ENCODE measurements at places on chromosomes 12 and 14. TPM values are rescaled to one million over a fixed set of nuclear protein-coding genes. Genes with fewer than 3 reads are reported as not detected.

DNA sequence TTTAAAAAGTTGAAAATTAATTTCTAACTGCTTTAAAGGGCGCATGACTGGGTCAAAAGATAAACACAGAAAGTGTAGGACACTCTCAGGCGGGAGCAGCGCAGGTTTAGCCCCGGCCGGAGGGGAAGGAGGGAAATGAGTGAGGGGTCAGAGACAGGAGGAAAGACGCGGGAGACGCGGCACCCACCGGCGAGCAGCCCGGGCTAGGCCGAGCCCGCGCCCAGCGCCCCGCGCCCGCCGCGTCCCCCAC is 591 bp downstream of the GXYLT1 start:
- DNase-seq, result peak; percentile 33
- H3K36me3 ChIP-seq, result no peaks in the 10 kb centered on the region
- peak overlapping the region; percentile 93 for H3K27ac ChIP-seq
- H3K4me1 ChIP-seq, result no peaks in the 10 kb centered on the region
- H3K27me3 ChIP-seq, result no peaks in the 10 kb centered on the region
- peak overlapping the region; percentile 63 for H3K4me3 ChIP-seq

- H3K27ac ChIP-seq, result no peak overlapping the region
- H3K36me3 ChIP-seq, result no peaks in the 10 kb centered on the region
- no peaks in the 10 kb centered on the region for H3K4me1 ChIP-seq
- DNase-seq, result no peak
Measured at GRCh38 chr12:63362166-63362565, 211.2 kb upstream of the AVPR1A start.

GRCh38 chr12:107165581-107165980 is 72.2 kb upstream of the CRY1 start:
- H3K4me3 ChIP-seq, result no peak overlapping the region
- H3K36me3 ChIP-seq, result no peaks in the 10 kb centered on the region
- no peak overlapping the region for H3K27ac ChIP-seq

DNA sequence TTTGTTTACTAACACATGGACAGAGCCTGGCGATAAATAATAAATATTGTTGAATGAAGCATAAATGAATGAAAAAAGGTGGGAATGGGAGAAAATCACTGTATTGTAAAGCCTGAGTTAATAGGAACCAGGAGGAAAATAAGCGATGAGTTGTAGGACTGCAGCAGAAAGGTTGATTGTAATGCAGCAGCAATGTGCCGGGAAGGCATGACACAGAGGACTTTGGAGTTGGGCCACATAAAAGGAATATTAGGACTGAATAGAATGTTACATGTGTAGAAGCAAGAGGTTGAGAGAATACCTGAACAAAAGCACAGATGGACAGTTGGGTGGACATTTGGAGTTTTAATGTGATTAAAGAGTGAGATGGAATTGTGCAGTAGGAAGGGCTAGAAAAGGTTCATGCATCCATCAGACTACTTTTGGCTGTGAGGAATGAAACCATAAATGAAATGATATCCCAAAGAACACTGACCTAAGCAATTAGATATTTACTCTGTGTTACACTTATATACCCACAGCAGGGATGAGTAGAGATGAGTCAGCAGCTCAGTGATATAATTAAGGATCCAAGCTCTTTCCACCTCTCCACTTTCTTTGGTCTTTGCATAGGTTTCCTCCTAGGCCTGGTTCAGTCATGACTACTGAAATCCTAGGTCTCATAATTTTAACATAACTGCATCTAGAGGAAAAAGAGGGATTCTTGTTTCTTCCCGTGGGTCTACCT is 55.4 kb downstream of the CCER1 start:
- H3K4me3 ChIP-seq, result no peak overlapping the region
- no peak for DNase-seq
- no peak overlapping the region for H3K27ac ChIP-seq
- H3K4me1 ChIP-seq, result no peaks in the 10 kb centered on the region
- H3K36me3 ChIP-seq, result no peaks in the 10 kb centered on the region
- no peaks in the 10 kb centered on the region for H3K27me3 ChIP-seq

DNA sequence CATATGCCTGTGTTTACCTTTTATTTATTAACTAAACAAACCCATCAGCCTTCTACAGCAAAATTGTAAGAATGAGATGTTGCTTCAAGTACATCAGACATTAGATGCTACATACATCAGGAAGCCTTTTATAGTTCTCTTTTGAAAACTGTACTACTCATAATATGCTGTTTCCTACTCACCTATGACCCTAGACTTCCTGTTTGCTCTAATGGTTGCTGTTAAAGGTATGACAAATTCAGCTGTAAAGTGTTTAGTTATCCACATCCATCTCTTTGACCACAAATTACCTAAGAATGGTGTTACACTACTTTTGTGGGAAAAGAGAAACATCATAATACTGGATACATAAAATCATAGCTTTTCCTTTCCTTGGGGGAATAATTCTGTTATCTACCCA is 220.0 kb downstream of the RAD51B start:
- no peaks in the 10 kb centered on the region for H3K27me3 ChIP-seq
- H3K4me1 ChIP-seq, result no peaks in the 10 kb centered on the region
- DNase-seq, result no peak
- no peaks in the 10 kb centered on the region for H3K36me3 ChIP-seq
- H3K4me3 ChIP-seq, result no peak overlapping the region

DNA sequence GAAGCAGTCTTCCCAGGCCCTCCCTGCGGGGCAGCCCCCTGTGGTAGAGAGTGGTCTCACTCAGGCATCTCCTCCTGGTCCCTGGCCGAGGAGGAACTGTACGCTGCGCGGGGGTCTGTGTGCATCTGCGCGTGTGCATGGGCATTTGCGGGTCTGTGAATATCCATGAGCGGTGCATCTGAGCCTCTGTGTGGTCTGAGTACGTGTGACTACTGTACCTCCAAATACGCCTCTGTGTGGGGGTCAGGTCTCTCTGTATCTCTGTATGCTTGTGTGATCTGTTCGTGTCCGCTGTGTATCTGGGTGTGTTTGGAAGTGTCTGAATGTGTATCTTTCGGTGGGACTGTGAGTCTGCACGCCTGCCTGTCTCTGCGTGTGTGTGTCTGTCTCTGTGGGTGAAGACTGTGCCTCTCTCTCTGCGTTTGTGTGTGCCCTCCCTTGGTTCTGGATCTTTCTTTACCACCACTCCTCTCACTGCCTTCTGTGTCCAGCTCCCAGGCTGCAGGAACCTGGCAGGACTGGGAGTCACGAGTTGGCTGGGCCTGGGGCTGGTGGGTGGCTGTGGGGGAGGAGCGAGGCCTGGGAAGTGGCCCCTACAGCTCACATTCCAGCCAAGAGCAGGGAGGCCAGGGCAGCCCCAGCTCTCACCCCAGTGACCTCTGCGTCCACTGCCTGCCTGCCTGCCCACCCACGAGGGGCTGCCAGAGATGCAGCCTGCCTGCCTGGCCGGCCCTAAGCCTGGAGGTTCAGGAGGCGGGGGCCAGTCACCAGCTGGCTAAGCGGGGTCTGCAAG is 1.1 kb upstream of the PGF start:
- H3K4me3 ChIP-seq, result no peak overlapping the region
- H3K27ac ChIP-seq, result no peak overlapping the region
- H3K4me1 ChIP-seq, result peaks cover 7% of the 10 kb centered on the region
- no peaks in the 10 kb centered on the region for H3K36me3 ChIP-seq
- no peak for DNase-seq

DNA sequence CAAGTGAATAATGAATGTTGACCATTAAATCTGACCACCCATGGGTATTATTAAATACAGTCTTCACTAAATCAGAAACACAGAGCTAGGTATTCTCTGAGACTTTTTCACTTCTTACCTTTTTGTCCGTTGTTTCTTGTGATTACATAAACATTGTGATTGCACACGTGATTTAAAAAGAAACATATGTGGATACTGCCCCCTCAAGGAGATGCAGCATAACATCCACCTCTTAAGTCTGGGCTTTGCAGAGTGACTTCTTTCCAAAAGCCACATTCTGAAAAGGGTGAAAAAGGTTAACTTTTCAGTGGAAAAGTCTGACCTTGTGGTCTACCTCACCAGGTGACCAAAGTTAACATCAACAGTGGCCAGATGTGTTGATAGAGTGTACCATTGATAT is 185.5 kb upstream of the FAR2 start:
- no peaks in the 10 kb centered on the region for H3K36me3 ChIP-seq
- H3K4me3 ChIP-seq, result no peak overlapping the region
- DNase-seq, result no peak
- no peaks in the 10 kb centered on the region for H3K4me1 ChIP-seq

Gene KRT74
- total RNA-seq, result not detected

Gene KLRD1
- 1.5 TPM for total RNA-seq

Gene KANSL2
- 16.1 TPM for total RNA-seq
